GM12878 (cell line): ENCODE measurements at places on chromosomes 1 and 21. TPM values are rescaled to one million over a fixed set of nuclear protein-coding genes. Genes with fewer than 3 reads are reported as not detected.

- peaks cover 22% of the 10 kb centered on the region; the same call in 1 of the 2 replicates for H3K4me1 ChIP-seq
- no peaks in the 10 kb centered on the region for H3K36me3 ChIP-seq
- peak; percentile 99 for DNase-seq
- no peaks in the 10 kb centered on the region for H3K27me3 ChIP-seq
- H3K4me3 ChIP-seq = 0 out of 2 replicates have a peak overlapping the region, but pooled peaks have one; percentile 34
Observed at GRCh38 chr1:192516776-192517297, 58.7 kb upstream of the RGS1 start.

GRCh38 chr1:116286541-116286971 is 86.5 kb upstream of the ATP1A1 start:
- peaks cover 15% of the 10 kb centered on the region for H3K4me1 ChIP-seq

DNA sequence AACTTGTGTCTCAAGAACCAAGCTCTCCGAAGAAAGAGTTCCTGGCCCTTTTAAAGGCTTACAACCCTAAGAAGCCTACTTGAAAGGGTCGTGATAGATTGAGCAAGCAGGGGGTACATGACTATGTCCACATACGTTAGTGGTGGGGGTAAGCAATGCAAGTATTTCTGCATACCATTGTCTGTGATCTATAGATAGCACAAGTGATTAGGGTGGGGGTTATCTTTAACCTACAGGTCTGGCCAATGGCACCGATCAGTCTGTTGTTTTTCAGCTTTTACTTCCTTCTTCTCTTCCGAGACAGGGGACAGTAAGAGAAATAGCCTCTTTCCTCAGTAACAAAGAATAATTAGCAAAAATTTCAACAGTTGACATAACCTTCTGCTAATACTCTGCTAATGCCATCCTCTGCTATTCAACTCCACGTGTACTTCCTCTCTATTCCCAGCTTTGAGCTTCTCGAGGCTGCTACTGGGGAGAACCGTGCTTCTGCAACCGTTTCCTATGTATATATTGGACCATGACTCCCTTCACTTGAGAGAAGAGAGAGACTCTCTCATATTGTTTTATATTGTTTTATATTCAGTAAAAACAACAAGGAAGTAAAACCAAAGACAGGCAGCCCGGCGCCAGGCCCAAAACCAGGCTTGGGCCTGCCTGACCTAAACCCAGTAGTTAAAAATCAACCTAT is 727.7 kb upstream of the NCAM2 start:
- H3K27ac ChIP-seq = no peak overlapping the region
- no peak for DNase-seq
- no peaks in the 10 kb centered on the region for H3K27me3 ChIP-seq
- no peaks in the 10 kb centered on the region for H3K4me1 ChIP-seq

- DNase-seq = no peak
- H3K36me3 ChIP-seq = no peaks in the 10 kb centered on the region
- H3K4me3 ChIP-seq = no peak overlapping the region
Observed at GRCh38 chr21:45055861-45056260, 18.5 kb upstream of the ADARB1 start.

DNA sequence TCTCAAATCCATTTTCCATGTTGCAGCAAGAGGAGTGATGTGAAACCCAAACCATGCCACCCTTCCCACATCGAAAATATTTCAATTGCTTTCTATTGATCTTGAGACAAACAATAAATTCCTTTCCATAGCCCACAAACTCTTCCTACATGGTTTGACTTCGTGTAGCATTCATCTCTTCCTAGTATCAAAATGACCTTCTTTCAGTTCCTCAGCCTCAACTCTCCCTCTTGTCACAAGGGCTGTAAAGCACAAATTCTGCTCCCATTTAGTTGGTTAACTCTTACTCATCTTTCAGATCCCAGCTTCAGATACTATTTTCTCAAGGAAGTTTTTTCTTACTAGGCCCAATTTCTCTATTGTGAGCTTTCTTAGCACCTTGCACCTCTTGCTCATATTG is 99.0 kb downstream of the ZNF281 start:
- H3K27me3 ChIP-seq = no peaks in the 10 kb centered on the region
- peaks cover 17% of the 10 kb centered on the region for H3K4me1 ChIP-seq
- H3K4me3 ChIP-seq = no peak overlapping the region
- no peak overlapping the region for H3K27ac ChIP-seq

DNA sequence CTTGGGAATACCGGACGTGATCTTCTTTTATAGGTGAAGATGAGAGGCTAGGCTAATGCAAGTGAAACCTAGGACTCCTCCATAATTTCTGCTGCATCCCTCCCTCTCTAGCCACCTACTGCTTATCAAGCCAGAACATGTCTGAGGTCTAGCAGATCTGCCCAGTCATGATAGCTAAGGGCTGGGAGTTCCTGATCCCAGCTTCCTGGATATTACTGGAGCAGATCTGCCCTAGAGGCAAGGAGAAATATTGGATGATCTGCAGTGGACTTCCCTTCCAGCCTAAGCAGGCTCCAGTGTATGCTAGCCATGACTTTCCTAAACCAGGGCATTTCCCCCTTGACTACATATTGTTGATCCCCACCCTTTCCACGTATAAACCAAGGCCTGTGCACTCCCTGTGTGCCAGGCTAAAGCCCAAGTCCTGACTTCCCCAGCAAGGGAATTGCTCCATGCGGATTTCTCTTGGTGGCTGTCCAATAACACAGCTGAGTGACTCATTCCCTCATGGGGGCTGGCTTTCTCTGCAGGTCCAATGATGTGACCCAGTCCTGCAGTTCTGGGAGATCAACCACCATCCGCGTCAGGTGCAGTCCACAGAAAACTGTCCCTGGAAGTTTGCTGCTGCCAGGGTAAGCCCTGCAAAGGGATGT is 15.5 kb upstream of the SARS1 start:
- H3K4me3 ChIP-seq = no peak overlapping the region
- no peak overlapping the region for H3K27ac ChIP-seq
- no peaks in the 10 kb centered on the region for H3K27me3 ChIP-seq
- H3K4me1 ChIP-seq = no peaks in the 10 kb centered on the region; the same call in 1 of the 2 replicates
- H3K36me3 ChIP-seq = no peaks in the 10 kb centered on the region
- no peak for DNase-seq

KPRP gene
- not detected in 2 replicates for polyA plus RNA-seq
